ENCODE measurements at places on chromosomes 5 and 9.

DNA sequence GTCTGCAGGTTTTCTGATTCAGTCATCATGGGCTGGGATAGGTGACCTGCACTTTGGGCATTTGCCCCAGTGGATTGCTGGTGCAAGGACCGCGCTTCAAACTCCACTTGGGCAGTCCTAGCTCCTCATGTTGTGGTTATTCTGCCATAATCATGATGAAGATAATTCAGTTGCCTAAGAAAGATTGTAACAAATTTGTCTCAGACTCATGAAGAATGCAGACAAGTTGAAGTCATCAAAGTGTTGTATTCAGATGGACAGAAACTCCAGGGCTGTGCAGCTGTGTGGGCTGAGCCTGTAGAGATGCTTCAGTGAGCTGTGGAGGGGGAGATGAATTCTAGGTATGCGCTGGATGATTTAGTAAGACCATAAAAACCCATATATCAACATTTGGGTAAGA is 38.5 kb downstream of the TARS1 start:
- no peak for DNase-seq

- DNase-seq: peak; percentile 94
Measured at GRCh38 chr9:107750741-107751566, 261.4 kb upstream of the KLF4 start.

DNA sequence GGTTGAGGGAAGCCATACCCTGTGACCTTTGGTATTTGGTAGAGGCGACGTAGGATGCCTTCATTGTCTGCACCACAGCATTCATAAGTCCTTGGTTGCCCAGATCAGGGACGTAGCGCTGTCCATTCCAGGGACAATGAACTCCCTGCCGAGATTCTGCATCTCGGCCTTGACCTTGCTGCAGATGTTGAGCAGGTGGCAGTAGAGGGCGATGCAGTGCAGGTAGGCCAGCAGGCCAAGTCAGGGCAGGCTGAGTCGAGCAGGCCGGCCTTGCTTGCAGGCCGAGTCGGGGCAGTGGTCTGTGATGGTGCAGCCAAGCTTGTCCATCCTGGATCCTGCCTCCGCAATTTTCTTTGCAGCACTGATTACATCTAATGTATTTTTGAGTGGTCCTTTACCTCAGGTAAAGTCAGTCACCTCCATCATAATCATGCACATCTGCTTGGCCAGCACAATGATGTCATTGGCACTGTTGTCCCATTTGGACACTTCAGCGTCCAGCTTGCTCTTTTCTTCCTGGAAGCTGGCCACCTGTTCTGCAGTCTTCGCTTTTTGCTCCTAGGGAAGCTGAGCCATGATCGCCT is 93.4 kb upstream of the CCDC112 start:
- DNase-seq: no peak

GRCh38 chr9:108182950-108183381 is 672.8 kb downstream of the ACTL7B start:
- DNase-seq: no peak

GRCh38 chr5:130992095-130992494 is 173.0 kb downstream of the HINT1 start:
- peak; percentile 66 for DNase-seq

DNA sequence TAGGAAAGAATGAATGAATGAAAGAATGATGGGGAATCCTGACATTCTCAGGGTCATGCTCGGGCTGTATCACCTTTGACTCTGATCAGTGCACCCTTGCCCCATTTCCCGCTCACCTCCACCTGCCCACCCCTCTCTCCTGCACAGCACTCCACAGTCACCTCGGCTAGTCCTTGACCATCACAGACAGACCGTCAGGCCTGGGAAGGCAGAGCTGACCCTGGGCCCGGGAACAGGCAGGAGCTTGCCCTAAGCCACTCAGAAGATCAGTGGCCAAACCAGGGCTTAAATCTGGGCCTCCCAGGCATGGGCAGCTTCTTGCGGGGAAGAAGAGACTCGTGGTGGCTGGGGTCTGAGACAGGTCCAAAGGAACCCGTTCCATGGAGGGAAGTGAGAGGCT is 3.6 kb downstream of the ST6GALNAC6 start:
- no peak for DNase-seq

GRCh38 chr5:72325566-72326305 is 5.6 kb downstream of the PTCD2 start:
- DNase-seq: peak; percentile 43

GRCh38 chr5:34043099-34043876 is at the start of gene C1QTNF3:
TSS of gene C1QTNF3 (minus strand) at chr5:34043213. CDS start at chr5:34043125, 88 bp downstream.
- peak; percentile 96 for DNase-seq

DNA sequence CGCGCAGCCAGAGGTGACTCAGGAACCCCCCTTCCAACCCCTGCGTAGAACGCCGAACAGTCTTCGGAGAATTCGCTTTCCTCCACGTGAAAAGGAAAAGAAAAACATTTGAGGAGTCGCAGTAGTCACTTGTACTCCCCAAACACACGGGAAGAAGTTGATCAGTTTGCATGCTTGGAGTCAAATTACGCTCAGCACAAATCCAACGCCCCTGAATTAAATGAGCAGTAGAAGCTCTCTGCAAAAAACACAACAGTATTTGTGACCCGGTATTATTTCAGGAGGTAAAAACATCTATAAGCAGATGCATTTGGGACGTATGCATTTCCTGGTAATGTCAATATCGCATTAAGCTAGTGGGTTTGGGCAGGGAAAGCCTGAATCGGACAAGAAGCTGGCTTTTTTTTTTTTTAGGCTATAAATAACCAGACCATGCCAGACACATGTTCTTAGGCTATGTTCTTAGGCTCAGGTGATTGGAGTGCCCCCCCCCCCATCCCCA is 854 bp upstream of the ARL15 start:
- peak; percentile 48 for DNase-seq

DNA sequence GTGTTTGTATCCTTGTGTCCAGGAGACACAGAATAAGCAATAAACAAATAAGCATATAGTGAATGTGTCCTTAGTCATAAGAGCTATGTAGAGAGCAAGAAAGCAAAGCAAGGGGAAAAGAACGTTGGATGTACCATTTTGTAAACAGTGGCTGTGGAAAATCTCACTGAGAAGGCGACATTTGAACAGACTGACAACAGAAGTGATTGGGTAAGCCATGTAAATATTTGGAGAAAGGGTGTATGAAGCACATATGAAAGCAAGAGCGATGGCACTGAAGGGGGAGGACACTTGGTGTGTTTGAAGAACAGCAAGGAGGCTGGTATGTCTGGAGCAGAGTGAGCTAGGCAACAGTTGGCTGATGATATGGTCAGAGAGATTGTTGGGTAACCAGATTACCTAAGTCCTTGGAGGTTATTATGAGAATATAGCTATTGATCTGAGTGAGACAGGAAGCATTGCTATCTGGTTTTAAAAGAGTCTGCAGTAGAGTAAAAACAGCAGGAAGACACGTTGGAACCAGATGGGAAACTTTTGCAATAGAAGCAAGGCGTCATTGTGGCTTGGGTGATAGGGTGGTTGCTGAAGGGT is 115.5 kb upstream of the IL7R start:
- DNase-seq: no peak

- DNase-seq: peak; percentile 32
Measured at GRCh38 chr5:31733371-31733770, 94.4 kb downstream of the PDZD2 start.

DNA sequence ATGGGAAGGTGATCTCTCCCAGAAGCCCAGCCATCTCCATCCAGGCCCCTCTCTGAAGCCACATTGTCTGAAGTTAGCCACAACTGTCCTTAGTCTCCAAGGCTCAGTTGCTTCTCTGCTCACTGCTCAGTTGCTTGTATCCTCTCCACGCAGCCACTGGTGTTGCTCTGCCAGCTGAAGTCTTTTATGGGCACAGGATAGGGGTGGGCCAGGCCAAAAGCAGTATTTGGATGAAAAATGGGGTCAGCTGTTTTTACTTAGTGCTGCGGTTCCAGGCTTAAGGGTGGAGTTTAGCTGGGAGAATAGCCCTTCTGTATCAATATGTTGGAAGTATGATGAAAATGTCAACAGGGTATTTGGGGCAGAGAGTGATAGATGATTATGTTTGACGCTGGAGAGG is 168.8 kb upstream of the PPP1R2B start:
- peak; percentile 39 for DNase-seq

DNA sequence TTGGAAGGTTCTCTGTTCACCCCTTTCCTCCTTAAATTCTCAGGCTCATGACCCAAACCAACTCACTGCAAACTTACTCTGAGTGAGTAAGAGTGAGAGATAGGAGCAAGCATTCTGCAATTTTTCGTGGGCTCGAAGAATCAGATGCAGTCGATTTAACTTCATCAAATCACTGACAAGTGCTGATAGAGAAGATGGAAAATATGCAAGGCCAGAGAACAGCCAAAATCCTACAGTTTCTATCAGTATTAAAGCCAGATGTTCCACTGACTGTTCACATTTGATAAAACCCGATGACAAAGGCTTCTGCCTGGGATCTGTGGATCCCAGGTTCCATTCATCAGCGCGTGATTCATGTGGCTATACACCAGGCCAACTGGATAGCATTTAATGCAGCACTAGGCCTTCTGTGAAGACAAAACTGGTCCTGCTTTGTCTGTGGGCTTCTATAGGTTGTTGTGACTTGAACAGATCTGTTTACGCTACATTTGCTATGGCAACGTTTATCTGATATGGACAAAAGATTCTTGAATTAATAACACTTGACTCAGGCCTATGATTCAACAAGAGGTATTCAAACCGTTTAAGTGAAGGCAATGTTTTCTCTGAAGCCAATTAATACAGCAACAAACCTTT is 251.2 kb downstream of the NFIB start:
- DNase-seq: peak; percentile 52

GRCh38 chr5:52867809-52868208 is 80.1 kb downstream of the ITGA1 start:
- DNase-seq: no peak

- DNase-seq: peak; percentile 51
Measured at GRCh38 chr5:120464627-120465435, 731 bp downstream of the PRR16 start.

DNA sequence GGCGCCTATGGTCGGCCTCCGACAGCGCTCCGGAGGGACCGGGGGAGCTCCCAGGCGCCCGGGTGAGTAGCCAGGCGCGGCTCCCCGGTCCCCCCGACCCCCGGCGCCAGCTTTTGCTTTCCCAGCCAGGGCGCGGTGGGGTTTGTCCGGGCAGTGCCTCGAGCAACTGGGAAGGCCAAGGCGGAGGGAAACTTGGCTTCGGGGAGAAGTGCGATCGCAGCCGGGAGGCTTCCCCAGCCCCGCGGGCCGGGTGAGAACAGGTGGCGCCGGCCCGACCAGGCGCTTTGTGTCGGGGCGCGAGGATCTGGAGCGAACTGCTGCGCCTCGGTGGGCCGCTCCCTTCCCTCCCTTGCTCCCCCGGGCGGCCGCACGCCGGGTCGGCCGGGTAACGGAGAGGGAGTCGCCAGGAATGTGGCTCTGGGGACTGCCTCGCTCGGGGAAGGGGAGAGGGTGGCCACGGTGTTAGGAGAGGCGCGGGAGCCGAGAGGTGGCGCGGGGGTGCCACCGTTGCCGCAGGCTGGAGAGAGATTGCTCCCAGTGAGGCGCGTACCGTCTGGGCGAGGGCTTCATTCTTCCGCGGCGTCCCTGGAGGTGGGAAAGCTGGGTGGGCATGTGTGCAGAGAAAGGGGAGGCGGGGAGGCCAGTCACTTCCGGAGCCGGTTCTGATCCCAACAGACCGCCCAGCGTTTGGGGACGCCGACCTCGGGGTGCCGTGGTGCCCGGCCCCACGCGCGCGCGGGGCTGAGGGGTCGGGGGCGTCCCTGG is 561 bp downstream of the DAPK1 start:
- DNase-seq: peak; percentile 79

DNA sequence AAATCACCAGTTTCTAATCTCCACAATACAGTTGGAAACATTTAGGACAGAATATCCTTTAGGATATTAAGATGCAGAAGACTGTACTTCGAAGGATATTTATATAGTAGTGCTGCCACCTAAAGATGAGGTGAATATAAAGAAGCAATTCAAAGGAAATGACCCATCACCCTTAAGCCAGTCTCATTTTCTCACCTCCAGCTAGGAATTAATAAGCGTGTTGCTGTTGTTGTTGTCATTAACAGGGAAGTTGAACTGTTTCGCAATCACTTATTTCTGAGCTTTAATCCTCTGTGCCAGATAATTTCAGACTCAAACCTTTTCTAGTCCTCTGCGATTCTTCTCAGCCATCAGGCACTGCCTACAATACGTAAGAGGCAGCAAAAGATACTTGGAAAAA is 7.8 kb upstream of the PURA start:
- no peak for DNase-seq

DNA sequence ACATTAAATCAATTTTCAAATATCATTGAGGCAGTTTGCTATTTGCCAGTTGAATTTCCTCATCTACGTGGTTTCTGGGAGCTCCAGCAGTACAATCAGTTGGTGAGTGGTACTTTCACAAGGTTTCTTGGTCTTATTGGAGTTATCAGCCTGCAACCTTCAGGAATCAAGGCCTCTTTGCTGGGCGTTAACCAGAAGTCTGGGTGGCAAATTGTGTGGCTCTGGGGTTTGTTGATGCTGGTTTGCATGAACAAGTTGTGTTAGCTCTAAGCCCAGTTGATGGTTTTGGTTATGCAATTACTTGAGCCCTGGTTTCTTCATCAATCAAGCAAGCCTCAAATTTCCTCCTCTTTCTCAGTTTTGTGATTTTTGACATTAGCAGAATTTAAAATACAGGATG is 152.9 kb upstream of the ANKRD55 start:
- no peak for DNase-seq

DNA sequence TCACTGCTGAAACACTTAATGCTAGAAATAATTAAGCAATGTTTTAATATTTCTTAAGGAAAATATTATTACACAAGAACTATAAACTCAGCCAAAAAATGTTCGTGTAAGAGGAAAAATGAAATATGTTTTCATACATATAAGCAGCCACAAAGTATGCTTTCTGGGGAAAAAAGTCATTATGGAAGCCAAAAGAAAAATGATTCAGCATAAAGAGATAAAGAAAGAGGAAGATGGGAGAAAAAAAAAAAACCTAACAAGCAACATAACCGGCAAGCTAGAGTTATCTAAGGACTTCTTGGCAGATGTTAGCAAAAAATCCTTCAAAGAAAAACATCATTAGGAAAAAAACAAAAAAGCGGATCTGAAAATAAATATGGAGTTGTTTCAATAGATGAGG is 179.1 kb downstream of the MUSK start:
- DNase-seq: no peak

GRCh38 chr9:109411069-109411761 is 86.9 kb downstream of the PTPN3 start:
- DNase-seq: no peak

- DNase-seq: no peak
Measured at GRCh38 chr5:5418006-5418405, 4.5 kb upstream of the ICE1 start.
